Endothelial cell of umbilical vein (primary cell): ENCODE measurements at places on chromosomes 11 and 22. TPM values are rescaled to one million over a fixed set of nuclear protein-coding genes. Genes with fewer than 3 reads are reported as not detected.
A peak's percentile ranks its signal among the peaks of the same experiment; 100 is the strongest.

DNA sequence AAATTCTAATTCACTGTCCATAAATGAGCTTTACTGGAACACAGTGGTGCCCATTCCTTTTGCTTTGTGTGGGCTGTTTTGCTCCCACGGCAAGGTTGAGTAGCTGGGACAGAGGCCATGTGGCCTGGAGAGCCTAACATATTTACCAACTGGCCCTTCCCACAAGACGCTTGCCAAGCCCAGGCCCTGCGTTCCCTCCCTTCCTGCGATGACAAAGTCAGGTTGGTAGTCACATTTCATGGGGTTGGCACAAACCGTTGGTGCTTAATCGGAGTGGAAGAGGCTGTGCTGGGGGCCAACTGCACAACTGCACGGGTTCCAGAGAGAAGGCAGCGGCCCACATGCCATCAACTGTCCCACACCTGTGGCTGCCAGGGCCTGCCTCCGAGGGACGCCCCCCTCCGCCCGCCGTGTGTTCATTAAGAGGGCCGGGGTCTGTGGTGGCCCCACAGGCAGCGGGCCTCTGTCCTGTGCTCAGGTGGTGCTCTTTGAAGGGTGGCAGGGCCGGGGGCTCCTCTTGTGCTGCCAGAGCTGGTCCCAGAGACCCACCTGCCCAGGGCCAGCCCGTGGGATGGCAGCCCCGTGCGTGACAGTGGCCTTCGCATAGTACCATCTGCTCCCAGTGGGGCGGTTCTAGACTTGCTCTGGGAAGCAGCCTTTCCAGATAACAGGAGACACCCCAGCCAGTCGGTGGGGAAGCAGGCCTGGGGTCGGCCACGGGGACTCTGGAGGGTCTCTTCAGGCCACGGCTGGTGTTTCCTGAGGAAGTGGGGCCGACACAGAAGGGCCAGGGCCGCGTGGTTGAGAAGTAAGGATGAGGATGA is 81.5 kb upstream of the CLDN5 start:
- DNase-seq: no peak

- DNase-seq: no peak
Observed at GRCh38 chr22:46428602-46429324, 93.2 kb downstream of the TRMU start.

GRCh38 chr11:34600339-34601084 is 20.4 kb upstream of the EHF start:
- no peak for DNase-seq

DNA sequence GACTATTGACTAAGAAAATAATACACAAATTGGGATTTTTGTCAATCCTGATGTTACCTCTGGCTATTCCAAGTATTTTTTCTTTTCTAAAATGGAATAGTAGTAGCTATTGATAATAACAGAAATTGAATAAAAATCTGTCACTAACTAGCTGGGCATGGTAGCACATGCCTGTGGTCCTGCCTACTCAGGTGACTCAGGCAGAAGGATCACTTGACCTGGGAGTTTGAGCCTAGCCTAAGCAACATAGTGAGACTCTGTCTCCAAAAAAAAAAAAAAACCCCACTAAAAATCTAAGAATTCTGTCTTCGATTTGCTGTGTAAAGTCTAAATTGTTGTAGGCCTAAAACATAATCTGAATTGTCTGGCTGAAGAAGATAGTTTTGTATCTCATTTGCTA is 42.2 kb downstream of the FAM118A start:
- DNase-seq: no peak

DNA sequence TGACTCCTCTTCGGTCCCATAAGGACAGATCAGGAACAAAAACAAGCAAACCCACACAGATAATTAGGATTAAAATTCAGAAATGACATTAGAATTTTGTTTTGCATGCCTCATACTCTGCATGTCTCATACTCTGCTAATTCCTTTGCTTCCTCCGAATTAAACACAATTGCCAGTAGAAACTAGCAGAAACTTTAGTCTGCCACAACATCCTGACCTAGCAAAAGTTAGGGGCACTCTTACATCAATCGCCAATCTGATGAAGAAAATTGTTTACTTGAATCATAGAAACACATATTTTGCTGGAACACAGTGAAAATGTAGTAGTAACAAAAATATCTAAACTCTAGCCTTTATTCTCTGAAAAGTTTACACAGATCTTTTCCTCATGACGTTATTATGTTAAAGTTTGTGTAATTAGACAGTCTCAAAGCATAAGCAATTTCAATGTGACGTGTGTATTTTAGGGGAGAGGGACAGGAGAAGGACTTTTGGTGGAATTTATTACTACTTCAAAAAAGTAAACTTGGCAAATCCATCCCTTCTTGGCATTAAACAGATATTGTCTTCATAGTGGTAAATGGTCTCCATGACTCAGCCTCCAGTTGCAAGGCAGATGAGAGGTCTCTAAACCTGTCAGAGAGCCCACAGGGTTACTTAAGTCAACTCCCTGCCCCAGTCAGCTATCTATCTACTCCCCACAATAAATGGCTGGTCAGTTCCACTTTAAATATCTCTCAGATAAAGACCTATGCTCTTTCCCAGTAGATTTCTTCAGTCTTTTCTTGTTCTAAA is 249.8 kb upstream of the UBASH3B start:
- no peak for DNase-seq

DNA sequence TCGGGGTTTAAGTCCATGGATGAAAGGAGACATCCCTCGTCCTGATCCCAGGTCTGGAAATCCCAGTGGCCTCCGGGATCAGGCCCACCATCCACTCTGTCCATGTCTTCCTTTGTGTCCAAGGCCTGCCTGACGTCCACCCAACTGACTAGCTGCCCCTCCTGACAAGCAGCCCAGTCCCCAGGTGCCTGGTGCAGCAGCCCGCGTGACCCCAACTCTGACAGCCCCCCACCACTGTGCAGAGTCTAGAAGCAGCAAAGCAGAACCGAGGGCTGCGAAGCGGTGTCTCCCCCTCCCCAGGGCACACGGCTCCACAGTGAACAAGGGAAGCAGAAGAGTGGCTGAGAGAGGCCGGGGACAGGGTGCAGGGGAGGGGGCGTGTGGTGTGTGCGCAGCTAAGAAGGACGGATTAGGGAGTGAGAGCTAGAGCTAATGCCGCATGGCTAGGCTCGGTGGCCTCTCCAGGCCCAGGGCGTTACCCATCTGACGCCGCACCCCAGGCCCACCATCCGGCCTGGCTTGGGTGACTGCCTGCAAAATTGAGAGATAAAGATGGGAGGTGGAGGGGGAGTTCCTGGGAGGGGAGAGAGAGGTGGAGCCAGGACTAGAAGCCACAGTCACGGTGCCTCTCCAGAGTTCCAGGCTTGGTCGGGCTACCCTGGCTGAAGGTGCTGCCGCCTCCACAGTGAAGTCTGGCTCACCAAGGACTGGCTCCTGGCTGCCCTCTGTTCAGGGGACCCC is 16.6 kb upstream of the BAIAP2L2 start:
- DNase-seq: no peak

- no peak for DNase-seq
Observed at GRCh38 chr11:34355726-34356125, 2.1 kb downstream of the ABTB2 start.

- peak; percentile 39 for DNase-seq
Observed at GRCh38 chr11:119284344-119285157, 32.4 kb downstream of the MCAM start.

The BRSK2 gene
- total RNA-seq: 0.20 and 0.39 TPM in 2 replicates

The GAL3ST1 gene
- not detected in 2 replicates for total RNA-seq

The OR51B5 gene
- not detected in 2 replicates for total RNA-seq

The IGSF9B gene
- 0.15 and 0.69 TPM in 2 replicates for total RNA-seq

The MICAL3 gene
- total RNA-seq: 63.4 and 63.7 TPM in 2 replicates

The LGALS12 gene
- total RNA-seq: not detected in 2 replicates

The MMP27 gene
- not detected in 2 replicates for total RNA-seq

The SLC7A4 gene
- total RNA-seq: not detected in 2 replicates

The SMTNL1 gene
- total RNA-seq: not detected in 2 replicates
